ENCODE measurements at places on chromosomes 1 and 21. TPM values are rescaled to one million over a fixed set of nuclear protein-coding genes. Genes with fewer than 3 reads are reported as not detected.
A peak's percentile ranks its signal among the peaks of the same experiment; 100 is the strongest.

CYP4A11 gene
- not detected for total RNA-seq

IKBKE gene
- total RNA-seq = 2.6 TPM

GPATCH2 gene
- 9.4 TPM for total RNA-seq

TUFT1 gene
- total RNA-seq = 5.0 TPM

ADAMTS4 gene
- 437 TPM for total RNA-seq

PLA2G4A gene
- total RNA-seq = 9.0 TPM

FBXO44 gene
- 20.5 TPM for total RNA-seq

CRP gene
- total RNA-seq = 1.00 TPM

GRCh38 chr1:165114889-165115285, 241.6 kb downstream of the LMX1A start:
- no peak for DNase-seq

- DNase-seq = no peak
These were observed 130.4 kb upstream of the F3 start for GRCh38 chr1:94672001-94672400.

GRCh38 chr1:172286629-172287076, 133.8 kb upstream of the C1orf105 start:
- peak; percentile 42 for DNase-seq

GRCh38 chr21:34846601-34847112, 177.9 kb downstream of the CLIC6 start:
- no peak for DNase-seq

DNA sequence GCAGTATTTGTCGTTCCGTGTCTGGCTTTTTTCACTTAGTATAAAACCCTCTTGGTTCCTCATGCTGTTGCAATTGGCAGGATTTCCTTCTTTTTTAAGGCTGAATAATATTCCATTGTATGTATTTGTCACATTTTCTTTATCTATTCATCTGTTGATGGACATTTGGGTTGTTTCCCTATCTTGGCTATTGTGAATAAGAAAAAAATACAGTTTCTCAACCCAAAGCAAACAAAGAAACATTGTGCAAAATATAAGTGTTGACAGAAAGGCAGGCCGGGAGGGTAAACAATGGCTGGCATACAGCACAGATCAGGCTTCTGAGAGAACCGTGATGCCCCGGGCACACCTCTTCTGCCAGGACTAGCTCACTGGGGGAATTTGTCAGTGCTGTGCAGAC, 26.9 kb downstream of the NENF start:
- DNase-seq = no peak

DNA sequence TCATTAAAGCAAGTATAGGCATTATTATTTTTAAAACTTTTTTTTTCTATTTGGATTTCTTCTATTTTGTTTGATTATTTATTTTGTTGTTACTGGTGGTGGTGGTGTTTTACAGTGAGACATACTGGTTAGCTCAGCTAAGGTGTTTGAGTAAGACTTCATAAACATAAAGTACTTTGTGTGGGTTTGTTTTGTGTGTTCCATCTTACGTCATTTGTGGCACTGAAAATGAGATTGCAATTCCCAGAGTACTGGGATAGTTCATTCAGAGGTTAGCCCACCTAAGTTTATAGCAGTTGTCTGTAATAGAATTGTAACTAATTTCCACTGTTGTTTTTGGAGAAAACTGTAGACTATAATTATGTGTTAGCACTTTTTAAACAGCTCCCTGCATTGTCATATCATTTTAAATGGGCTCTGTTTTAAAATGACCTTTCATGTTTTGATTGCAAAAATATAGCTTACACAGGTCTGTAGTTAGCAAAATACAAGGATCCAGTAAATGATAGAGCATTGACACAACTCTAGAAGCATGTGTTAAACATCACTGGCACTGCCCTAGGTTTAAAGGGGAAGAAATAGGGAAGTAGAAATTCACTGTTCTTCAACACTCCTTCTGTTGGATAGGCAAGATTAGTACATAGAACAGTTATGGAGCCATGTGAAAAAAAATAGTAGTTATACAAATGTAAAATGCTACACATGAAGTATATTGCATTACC, 171.7 kb downstream of the NFIA start:
- no peak for DNase-seq

DNA sequence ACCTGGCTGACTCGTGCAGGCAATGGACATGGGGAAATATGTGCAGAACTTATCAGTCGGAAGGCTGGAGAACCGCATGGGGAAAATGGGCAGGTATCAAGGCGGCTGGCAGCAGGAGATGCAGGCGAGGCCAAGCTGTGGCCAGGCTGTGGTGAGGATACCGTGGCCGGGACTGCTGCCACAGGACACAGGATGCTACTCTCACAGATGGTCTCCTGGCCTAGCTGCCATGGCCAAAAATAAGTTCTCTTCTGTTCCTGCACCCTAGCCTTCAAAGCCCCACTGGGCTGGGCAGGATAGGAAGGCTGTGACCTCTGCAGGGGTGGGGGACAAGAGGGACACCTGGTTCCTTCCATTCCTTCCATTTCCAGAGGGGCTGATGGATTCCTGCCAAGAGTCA, 26.4 kb downstream of the TEX35 start:
- no peak for DNase-seq

- no peak for DNase-seq
These were observed 15.5 kb downstream of the CAMTA1 start for GRCh38 chr1:6800745-6801144.

DNA sequence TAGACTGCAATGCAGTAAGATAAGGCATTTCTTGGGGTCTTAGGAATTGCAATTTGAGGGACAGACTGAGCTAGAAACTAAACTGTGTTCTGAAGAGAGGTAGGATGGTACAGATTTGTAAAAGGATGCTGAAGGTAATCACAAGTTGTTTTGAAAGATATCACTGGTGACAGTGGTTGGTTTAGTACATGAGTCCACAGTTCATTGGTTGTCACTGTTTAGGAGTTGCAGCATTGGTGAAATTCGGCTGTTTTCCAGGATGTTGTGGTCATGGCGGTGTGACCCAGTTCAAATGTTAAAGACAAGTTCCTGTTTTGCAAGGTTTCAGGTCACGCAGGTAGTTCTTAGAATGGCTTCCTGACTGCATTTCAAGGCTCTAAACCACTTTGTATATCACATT, 292.8 kb upstream of the B3GALT2 start:
- DNase-seq = no peak

DNA sequence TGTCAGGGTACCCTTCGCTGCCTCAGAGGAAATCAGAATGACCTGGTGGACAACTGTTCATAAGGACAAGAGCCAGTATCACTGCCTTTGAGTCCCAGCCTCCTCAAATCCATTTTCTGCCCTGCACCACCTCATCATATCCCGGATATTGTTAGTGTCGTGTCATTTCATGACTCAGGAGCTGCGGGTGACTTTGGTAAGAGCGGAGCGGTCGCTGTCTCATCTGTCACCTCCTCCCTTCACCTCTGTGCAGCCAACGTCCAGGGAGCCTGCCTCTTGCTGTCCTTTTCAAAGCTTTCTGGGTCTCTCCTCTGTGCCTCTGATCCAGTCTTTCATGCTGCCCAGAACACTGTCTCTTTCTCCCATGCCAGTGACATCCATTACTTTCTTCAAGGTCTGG, 7.0 kb upstream of the C1orf198 start:
- no peak for DNase-seq

- no peak for DNase-seq
These were observed 137.3 kb downstream of the NAV1 start for GRCh38 chr1:201676197-201676596.

DNA sequence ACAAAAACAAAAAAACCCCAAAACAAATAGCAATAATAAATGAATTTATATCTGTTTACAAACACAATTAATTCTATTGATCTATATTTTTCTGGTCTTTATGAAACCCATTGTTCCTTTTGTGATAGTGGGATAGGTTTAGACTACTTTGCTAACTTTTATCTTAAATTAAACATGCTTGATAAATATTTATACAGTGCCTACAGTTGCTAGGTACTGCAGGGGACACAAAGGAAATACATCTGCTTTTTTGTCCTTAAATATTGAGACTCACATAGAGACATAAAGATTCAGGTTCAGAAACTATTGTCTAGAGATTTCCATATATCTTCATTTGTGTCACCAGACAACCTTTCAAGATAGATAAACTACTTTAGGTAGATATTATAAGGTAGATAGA, 8.5 kb upstream of the DNAH14 start:
- DNase-seq = no peak

DNA sequence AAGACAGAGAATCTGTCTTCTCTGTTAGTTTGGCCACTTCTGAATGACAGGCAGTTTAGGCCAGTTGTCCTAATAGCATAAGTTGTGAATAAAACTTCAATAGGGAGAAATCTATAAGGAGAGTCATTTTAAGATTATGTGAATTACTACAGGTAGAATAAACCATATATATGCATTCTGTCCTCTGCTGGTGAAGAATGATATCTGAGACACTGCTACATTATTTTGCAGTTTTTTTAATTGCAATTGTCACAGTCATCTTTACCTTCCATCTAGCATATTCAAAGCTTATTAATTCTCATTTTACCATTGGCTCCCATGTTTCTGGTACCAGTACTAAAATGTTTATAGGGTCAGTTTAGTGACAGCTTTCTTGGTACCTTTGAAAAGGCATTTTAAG, 519.6 kb upstream of the DEPDC1 start:
- DNase-seq = no peak

GRCh38 chr1:201371792-201372191, 5.7 kb downstream of the TNNT2 start:
- no peak for DNase-seq

GRCh38 chr1:152473887-152474537, 36.6 kb upstream of the LCE5A start:
- DNase-seq = no peak

- DNase-seq = no peak
These were observed 2.6 kb upstream of the GSTM4 start for GRCh38 chr1:109653306-109653705.

Measured in ovary (tissue), 10 donors.